ENCODE measurements at places on chromosomes 6 and 20.

GRCh38 chr20:20010639-20011500 is 6.3 kb upstream of the NAA20 start:
- DNase-seq, result no peak

GRCh38 chr6:17197607-17198006 is 83.6 kb upstream of the RBM24 start:
- DNase-seq, result no peak

GRCh38 chr20:19758133-19758500 is at the start of gene RIN2:
Gene RIN2, plus strand, starts transcription at chr20:19758258. Its CDS starts 131,344 bp downstream, at chr20:19889602.
- DNase-seq, result no peak

DNA sequence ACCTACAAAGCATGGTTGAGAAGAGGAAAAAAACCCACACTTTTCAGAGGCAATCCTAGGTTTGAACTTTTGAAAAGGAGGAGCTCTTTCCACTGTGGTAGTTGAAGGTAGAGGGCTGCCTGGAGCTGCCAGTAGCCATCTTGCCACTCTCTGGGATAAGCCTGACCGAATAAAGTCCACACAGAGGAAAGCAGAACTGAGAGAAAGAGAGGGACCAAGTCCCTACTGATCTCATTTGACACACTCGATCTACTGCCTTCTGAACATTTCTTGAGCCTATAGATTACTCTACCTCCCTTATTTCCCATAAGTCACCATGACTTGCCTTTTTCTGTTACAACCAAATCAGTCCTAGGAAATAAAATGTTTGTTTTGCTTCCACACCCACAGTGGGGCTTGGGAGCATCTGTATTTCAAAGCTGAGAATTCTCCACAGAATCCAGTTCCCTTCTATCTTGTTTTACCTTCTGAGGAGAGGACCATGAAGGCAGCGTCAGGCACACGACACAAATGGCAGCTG is 147.0 kb upstream of the PTPRK start:
- DNase-seq, result no peak

DNA sequence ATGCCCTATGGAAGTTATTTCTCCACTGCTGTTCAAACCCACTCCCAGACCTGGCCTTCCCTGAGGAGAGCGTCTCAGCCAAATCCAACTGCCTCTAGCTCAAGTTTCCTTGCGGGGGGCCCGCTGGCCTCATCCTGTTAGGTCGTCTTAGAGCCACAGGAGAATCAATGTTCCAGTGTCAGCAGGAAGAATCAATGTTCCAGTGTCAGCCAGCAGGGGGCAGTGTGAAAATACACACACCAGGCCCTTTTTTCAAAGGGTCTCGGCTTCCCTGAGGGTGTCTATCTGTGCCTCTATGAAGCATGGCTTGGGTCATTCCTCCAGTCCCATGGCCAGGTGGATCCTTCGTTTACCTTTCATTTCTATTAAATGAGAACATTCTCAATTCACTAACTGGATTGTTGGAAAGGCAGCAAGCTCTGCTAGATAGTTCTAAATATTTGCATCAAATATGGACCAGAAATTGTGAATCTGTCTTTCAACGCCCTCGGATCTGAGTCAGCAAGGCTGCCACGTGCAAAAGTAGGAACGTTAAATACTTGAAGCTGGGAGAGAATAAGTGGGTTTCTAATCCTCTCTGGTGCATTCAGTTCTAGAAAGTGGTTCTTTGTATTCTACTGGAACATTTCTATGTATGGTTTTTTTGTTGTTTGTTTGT is 19.2 kb downstream of the PRND start:
- peak; percentile 43 for DNase-seq

- DNase-seq, result peak; percentile 33
These were observed 868 bp upstream of the SLC2A4RG start for GRCh38 chr20:63738687-63739129.

DNA sequence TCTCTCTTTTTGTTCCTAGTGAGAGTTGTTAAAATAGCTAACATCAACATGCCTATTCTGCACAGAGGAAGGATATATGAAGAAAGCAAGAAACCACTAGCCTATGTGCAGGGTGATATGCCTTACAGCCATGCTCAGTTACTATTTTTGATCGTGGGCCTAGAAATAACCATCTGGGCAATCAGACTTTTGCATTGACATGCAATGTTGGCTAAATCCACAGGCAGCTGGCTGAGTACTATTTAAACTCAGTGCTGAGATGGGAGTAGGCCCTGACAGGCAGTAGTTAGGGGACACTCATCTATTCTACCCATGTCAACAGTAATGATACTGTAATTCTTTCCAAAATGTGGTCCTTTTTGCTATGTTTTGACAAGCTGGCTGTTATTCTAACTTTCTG is 89.6 kb downstream of the HDGFL1 start:
- DNase-seq, result no peak

DNA sequence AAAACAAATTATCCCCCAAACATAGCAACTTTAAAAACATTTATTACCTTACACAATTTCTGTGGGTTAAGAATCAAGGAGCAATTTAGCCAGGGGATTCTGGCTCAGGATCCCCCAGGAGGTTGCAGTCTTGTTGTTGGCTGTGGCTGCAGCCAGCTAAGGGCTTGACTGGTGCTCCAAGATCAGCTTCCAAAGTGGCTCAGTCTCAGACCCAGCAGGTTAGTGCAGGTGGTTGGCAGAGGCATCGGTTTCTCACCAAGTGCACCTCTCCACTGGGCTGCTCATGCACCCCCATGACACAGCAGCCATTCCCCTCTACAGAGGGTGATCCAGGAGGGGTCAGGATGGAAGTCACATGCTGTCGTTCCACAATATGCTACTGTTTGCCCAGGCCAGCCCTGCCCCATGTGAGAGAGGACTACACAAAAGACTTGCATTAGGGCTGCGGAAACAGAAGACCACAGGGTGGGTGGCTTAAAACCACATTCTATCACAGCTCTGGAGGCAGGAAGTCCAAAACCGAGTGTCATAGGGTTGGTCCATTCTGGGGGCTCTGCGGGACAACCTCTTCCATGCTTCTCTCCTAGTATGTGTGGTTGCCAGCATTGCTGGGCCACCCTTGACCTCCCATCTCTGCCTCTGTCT is 125.8 kb downstream of the C6orf118 start:
- no peak for DNase-seq

GRCh38 chr20:31569163-31570020 is 35.7 kb upstream of the ID1 start:
- DNase-seq, result peak; percentile 49

- DNase-seq, result no peak
These were observed 107.4 kb upstream of the TAB2 start for GRCh38 chr6:149209871-149210775.

GRCh38 chr6:28757429-28758045 is 166.2 kb downstream of the TRIM27 start:
- no peak for DNase-seq

GRCh38 chr6:165605901-165606739 is 56.9 kb downstream of the PDE10A start:
- no peak for DNase-seq

DNA sequence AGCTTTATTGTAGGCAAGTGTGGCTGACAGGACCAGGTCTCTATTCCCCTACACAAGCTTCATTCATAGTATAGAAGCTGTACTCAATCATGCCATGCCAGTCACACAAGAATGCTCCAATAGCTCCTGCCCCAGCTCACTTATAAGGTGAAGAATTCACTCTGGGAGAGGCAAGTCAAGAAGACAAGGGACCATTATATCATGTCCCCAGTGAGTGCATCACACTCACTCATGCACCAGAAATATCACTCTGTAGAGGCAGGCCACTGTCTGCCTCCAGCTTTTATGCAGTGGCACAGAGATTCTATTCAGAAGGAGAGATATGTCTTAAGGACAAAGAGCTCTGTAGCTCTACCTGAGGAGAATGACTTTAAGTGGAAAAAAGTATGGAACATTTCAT is 263.2 kb downstream of the GJA1 start:
- no peak for DNase-seq

- DNase-seq, result no peak
These were observed 19.5 kb downstream of the MCM8 start for GRCh38 chr20:5969940-5970339.

DNA sequence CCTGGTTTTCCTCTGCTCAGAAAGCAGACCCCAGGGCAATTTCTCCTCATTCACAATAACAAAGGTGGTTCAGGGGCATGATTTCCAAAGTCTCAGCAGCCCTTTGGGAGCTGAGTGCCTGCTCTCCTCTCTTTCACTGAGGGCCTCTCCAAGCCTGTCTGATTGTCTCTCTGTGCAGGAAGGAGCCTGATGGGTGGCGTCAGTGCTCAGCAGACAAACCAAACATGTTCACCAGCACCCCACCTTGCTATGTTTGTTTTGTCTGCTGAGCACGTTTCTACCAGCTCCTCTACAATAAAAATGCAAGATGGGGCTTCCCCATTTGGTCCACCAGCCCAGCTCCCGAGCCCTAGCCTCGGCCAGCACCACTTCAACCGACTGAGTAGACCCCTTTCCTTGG is 25.4 kb upstream of the TCP11 start:
- DNase-seq, result no peak

DNA sequence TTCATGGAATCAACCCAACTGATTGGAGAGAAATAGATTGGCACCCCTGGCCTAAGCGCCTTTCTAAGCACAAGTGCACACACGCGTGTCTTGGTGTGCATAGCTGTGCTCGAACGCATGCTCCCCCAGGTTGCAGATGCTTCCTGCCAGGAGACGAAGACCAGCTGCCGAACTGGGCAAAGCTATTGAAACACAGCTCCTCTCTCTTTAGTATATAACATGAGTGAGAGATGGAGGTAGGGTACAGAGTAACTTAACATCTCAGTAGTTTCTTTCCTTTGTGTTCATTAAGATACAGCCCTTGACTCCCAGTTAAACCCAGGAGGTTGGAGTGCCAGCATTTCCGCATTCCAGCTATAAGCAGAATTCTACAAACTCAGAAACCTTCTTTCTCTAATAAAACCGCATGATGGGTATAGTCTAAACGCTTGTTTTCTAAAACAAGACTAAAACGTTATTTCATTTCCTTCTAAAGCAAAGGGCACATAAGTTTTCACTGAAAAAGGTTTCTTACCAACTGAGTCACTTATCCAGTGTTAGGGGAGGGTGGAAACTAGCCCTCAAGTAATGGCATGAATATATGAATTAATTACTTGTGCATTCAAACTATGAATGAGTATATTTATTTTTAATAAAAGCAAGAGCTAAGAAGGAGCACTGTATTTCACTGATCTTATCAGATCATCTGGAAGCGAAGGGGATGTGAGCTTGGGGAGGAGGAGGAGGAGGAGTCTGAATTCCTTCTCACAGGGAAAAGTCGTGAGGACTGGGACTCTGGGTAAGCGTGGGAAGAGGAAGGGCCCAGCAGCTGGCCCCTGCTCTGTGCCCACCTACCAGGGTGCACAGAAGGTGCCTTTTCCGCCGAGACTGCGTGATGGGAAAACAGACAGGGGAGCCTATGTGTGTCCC is 179.2 kb downstream of the TMEM242 start:
- DNase-seq, result no peak

DNA sequence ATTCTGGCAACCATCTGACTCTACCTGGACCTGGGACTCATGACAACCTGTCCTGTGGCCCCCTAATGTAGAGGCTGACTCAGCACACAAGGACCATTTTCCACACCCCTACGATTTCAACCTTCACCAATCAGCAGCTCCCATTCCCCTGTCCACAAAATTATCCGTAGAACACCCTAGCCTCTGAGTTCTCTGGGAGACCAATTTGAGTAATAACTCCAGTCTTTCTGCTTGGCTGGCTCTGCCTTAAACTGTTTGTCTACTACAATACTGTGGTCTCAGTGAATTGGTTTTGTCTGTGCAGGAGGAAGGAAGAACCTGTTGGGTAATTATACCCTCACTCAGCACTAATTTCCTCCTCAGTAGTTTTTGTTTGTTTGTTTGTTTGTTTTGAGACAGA is 99.3 kb upstream of the MRPS10 start:
- DNase-seq, result no peak

DNA sequence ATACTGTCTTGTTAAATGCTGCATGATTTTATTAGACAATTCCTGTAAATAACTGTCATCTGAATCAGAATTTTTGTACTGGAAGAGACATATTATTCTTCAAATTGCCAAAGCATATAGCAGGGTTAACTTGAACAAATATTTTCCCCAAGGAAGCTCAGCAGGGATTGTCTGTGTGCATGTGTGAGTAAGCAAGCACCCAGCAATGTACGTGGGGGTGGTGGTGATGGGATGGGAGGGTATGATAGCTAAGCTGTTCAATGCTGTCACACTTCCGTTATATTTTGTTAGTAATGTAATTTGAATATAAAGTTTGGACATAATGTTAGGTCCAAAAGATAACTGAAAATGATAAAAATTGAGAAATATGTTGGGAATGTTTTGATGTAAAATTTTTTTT is 118.1 kb downstream of the MYB start:
- DNase-seq, result no peak

GRCh38 chr6:24930431-24930871 is 5.3 kb downstream of the RIPOR2 start:
- no peak for DNase-seq

GRCh38 chr20:17473659-17474058 is 57.5 kb downstream of the BFSP1 start:
- DNase-seq, result no peak

DNA sequence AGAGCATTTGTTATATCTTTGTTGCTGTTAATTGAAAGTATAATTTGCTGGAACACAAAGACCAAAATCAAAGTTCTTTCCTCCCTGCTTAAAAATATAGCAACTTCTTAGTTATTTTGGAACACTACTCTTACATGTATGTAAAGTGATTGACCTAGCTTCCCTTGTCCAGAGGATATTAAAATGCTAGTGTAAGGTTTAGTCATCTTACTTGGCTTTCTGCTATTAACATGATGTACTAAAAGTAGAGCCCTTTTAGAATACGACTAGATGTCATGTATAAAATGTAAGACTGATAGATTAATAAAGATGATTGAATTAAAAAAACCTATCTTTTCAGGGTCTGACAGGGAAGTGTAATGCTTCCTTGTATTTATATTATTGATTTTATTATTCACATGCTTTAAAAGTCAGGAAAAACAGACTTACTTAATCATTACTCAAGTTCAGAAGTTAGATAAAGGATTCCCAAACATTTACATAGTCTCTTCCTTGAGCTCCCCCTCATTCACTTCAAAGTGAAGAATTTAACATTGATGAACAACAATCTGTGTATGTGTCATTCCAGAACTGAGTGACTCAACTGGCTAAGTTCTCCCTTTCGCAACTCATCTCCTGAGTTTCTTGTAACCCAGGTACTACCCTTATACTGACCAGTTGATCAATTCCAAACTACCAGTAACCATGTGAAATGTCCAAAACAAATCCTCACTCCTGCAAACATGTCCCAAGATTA is 50.9 kb downstream of the BTBD9 start:
- DNase-seq, result no peak

- DNase-seq, result no peak
These were observed 83.5 kb downstream of the ASXL1 start for GRCh38 chr20:32441638-32442037.

GRCh38 chr6:36670271-36670670 is 8.2 kb upstream of the CDKN1A start:
- no peak for DNase-seq

DNA sequence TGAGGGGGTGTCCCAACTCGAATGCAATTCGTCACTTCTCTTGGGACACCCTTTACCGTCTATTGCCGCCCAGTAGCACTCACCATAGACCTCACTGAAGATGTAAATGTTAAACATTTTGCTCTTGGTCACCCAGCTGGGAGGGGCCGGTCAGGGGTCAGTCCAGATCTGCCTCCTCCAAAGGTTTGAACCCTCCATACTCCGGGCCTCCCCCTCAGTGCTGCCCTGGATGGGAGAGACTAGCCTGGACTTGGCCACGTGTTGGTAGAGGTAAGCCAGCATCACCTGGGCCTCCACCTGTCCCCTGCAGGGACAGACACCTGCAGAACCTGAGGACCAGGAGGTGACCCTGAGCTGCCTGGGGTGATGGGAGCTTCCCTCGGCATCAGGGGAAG is 5.0 kb upstream of the MYT1 start:
- DNase-seq, result no peak

- no peak for DNase-seq
These were observed 333.9 kb upstream of the CNR1 start for GRCh38 chr6:88499845-88500699.
